ENCODE measurements at places on chromosomes 4 and X.

GRCh38 chrX:10102046-10102704 is 54.6 kb upstream of the CLCN4 start:
- no peak for DNase-seq

- DNase-seq: no peak
Measured at GRCh38 chr4:52368895-52369294, 290.2 kb downstream of the USP46 start.

DNA sequence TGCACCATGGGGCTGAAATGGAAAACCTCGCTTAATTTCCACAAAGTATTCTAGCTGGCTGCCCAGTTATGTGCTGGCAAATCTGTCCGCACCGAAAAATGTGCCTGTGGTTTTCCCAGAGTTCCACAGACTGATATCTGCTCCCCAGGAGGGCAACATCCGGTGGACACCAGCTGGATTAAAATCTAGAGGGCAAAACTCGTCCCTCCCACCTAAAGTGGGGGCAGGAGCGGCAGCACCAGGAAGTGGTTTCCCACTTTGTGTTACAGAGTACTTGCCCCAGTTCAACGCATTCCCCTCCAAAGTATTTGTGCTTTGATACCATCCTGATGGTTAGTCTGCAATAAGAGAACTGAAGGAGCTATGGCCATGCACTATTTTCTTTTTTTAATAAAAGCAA is 187.6 kb downstream of the TSPAN5 start:
- DNase-seq: no peak

DNA sequence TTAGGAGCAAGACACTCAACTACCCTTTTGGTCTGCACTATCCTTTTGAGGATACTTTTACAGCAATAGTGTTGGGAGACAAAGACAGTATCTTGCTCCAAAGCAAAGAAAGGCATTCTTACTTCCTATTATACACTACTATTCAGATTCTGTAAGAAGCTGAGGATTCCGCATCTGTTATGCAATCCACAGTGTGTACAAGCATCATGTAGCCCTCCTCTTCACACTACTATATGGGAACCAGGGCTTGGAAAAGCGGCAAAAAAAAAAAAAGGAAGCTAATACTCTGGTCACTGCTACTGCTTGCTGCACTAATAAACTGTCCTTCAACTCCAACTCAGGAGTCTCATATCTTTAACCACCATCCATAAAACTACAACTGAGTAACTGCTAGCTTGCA is 59.1 kb downstream of the FBXW7 start:
- no peak for DNase-seq

GRCh38 chr4:176137631-176138030 is 57.8 kb downstream of the SPATA4 start:
- no peak for DNase-seq

- DNase-seq: no peak
Measured at GRCh38 chr4:123876143-123876542, 479.5 kb downstream of the SPRY1 start.

DNA sequence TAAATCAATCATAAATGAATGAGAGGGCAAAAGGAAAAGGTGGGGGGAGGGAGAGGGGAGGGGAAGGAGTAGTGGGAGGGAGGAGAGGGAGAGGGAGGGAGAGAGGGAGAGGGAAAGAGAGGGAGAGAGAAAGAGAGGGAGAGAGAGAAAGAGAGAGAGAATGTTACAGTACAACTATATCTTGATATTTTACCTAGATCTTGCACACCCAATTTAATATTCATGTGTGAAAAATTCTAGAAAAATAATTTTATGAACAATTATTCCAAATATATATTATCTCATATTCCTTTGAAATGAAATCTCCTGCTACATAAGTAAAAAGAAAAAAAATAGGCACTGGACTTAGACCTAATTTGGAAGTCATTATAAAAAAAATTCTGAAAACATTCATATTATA is 120.0 kb downstream of the SCLT1 start:
- no peak for DNase-seq

DNA sequence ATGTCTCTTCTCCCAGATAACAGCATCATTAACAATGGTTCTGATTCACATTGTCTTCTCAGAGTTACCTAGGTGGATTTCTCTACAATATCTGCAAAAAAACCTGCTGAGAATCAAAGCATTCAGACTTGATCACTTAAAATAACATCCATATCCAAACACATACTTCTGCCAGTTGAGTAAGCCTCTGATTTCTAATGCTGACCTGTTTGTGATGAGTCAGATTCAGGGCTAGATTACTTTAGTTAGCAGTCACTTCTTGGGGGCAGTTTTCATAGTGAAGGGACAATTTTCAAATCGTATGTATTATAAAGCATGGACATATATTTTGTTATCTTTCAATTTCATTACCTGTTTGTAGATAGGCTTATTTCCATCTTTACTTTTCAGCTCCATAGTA is 35.5 kb downstream of the CCNI start:
- DNase-seq: no peak

DNA sequence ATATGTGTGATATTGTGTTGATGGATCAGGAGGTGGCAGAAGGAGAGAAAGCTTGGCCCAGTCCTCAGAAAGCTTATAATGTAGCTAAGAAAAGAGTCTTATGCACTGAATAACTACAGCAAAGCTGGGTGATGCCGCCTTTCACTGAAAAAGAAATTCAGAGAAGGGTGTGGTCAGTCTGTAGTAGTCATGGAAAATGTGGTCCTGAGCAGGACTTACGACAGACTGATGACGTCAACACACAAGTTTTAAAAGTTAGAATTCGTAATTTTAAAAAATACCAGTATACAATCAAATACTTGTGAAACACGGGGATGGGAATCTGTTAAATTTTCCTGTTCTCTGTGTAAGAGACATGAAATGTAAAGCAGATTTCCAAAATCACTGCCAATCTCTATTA is 87.0 kb upstream of the RAPGEF2 start:
- no peak for DNase-seq

DNA sequence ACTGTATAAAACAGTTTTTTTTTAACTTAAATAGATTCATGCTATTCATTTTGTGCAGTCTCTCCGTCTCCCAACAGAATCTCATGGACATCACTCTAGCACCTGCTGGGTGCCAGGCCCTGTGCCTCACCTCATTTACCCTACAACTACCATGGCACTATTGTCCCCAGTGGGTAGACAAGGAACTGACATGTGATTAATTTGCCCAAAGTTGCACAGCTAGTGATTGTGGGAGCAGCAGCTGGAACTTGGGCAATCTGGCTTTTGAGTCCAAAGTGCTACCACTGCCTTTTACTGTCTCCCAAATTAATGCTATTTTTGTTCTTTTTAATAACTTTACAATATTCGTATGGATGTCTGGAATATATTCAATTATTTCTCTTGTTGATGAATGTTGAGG is 11.2 kb upstream of the PGRMC2 start:
- DNase-seq: no peak

DNA sequence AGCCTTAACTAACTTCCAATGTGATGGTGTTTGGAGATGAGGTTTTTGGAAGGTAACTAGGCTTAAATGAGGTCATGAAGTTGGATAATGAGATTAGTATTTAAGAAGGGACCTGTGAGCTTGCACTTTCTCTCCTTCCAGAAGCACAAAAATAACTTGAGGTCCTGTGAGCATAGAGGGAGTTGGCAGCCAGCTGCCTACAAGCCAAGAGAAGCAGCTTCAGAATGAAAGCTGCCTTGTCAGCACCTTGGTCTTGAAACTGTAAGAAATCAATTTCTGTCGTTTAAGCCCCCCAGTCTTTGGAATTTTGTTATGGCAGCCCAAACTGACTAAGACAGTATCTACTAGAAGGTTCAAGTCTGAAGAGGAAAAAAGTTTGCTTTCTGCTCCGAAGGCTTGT is 280.2 kb upstream of the GALNTL6 start:
- no peak for DNase-seq
